ENCODE measurements at places on chromosomes 2 and 18. TPM values are rescaled to one million over a fixed set of nuclear protein-coding genes. Genes with fewer than 3 reads are reported as not detected.

Gene ALPP
- total RNA-seq: not detected

DNA sequence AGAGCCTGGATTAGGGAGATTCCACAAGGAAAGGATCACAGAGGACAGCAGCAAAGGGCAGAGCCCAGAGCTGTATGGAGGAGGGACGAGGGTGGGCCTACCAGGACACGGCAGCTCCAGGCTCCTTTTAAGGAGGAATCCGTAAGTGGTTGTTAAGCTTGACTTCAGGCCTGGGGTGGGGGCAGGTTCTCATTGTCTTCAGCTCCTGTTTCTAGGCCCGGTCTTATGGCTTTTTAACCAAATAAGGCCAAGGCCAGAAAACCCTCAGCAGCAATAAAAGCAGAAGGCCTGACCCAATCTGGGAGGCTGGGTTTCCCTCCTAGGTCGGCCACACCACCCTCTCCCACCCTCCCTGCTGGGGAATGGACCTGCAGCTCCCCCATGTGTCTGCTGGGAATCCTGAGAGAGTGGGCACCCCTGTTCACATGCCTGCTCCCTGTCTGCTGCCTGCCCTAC is 111.2 kb downstream of the PLB1 start:
- DNase-seq: no peak

DNA sequence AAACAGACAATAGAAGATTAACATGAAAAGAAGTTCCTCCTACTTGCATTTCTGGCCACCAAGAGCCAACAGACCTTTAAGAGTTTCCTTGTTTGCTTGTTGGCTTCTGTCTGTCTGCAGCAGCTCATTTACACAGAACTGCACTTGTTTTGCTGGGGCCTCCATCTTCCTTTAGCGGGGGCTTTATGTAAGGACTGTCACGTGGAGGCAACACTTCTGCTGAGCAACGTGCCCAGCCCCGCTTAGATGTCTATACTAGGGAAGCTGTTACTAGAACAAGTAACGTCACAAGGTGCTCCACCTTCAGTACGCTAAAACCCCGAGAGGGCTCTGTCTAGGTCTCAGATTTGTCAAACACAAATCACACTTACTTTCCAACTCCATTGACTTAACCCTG is 104.3 kb upstream of the PXDN start:
- no peak for DNase-seq

DNA sequence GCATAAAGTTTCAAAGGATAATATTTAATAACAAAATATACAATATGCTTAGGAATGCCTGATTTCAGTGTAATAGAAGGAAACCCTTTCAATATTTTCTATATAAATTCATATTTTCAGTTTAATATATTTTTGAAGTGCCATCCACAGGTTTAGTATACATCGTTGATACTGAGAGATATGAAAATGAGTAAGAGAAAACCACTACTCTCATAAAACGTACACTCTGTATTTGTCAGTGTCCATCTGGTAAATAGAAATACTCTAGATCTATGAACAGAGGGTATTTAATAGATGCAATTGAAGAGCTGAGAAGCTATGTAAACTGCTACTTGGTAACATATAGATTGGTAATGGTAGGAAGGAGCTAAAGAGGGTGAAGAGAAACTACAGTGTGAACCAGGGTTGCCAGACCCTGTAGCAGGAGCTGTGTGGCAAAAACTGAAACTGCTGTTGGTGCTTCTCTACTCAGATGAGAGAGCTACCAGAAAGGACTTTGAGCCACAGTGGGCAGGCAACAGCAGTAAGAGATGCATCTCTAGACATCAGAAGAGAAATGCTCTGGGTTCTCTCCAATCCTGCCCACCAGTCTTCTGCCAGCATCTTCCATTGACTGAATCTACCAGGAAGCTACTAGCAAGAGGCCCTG is 187.4 kb downstream of the CCDC102B start:
- DNase-seq: no peak
